ENCODE measurements at places on chromosomes 2 and 18.

DNA sequence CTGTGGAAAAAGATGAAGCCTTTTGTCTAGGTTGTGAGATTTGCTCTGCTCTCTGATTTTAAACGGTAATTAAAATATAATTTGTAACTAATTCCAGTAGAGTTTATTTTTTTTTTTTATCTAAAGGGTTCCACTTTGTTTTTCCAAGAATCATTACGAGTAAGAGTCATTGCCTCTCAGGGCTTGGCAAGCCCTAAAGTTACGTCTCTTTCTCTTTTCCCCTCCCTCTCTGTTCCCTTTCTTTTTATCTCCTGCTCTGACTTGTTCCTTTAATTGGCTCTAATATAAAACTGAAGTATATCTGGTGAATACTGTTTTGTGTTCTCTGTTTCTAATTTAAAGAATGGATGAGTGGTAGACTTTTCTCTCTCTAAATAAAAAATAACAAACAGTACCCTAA is 75.8 kb downstream of the CALCRL start:
- DNase-seq: no peak

DNA sequence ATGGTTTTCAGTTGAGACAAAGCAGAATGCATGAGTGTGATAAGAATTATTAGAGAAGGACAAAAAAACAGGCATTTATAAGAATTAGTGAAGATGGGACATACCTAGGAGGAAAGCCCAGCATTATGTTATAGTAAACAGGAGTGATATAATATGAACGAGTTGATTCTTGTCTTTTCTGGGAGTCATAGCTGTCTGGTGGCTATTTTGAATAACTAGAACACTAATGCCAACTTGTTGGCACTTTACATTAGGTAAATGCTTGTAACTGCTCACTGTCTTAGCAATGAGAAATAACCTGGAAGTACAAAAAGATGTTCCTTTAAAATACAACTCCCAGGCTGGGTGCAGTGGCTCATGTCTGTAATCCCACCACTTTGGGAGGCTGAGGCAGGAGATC is 540.8 kb upstream of the SPHKAP start:
- no peak for DNase-seq

DNA sequence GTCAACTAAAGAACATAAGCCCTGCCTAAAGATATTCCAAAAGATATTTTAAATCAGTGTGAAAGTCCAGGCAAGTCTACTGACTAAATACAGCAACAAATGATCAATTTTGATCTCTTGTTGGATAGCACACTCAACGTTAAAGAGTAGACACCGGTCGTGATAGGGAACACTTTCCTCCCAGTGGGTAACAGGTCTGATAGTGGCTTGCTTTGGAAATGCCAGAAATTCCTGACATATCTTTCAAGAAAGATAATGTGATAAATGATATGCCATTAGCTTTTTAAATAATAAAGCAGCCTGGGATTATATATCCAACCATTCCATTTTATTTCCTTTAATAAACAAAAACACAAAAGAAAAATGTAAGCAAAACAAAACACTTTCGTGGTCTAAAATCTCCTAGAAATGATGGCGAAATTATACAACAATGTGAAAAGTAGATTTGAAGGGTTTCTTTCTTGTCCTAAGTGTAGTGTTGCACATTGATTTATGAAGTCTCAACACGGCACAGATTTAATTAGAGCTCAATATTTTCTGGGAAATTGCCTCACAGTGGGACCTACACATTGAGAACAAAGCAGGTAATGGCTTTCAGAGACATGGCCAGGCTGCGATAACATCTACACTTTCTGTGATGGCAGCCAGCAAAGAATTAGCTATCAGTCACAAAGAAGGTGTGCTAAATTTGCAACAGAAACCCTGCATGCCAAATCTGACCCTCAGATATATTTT is 158.6 kb downstream of the PPP1R1C start:
- no peak for DNase-seq

- no peak for DNase-seq
Observed at GRCh38 chr18:48002933-48003365, 72.5 kb upstream of the SMAD2 start.

DNA sequence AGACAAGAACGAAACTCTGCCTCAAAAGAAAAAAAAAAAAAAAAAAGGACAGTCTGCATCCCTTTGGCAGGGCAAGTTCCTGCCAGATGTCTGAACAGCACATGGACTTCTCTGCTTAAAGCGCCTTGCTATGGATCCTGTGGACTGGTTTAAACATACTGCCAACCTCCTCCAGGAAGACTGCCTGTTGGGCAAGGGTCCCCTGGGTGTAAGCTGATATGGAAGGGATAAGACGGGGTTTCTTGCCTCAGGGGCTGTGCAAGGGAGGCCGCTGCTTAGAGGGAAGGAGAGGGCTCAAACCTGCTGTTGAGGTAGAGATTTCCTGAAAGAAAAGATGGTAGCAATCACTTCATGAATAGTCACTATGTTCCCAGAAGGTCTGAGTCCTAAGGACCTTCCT is 22.2 kb downstream of the SKA1 start:
- DNase-seq: no peak

DNA sequence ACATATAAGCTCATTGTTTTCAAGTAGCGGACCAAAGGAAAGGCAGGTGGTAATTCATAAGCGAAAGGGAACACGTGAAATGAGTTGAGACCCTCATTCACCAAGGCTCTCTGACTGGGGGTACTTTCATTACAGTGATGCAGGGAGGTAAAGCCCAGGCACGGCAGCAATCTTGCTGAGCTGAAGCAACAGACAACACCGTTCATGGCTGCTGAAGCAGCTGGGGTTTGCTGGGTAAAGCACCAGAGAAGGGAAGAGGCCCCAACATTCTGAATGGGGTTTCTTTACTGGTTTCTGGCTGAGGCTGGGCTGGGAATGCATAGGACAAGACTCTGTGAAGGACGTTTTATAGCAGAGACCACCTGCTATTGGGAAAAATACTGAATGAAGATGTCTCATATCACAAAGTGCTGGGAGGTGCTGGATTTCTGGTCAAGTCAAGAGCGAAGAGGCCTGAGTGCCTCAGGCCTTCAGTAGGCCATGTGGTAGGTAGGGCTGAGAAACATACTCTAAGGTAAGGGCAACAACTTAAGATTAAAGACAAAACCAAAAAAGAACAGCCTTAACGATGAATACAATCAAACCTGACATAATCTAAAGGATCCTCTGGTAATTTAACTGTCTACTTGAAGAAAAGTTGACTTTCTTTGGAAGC is 324.7 kb upstream of the PIK3C3 start:
- no peak for DNase-seq

DNA sequence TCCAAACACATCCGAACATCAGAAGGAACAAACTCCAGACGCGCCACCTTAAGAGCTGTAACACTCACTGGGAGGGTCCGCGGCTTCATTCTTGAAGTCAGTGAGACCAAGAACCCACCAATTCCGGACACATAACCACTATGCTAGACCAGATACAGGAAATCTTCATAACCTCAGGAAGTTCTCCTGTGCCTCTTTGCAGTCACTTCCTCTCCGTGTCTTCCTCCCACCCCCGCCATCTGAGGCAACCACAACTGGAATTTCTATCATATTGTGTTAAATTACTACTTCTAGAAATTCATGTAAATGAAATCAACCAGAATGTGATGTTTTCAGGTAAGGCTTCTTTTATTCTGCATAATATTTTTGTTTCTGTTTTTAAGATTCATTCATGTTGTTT is 631.0 kb upstream of the NXPH2 start:
- no peak for DNase-seq

All from NCI-H187 (cell line).